ENCODE measurements at places on chromosomes 3 and 15.

- no peak for DNase-seq
These were observed 533.0 kb upstream of the SEMA6D start for GRCh38 chr15:47184003-47184907.

- DNase-seq = no peak
These were observed 224.8 kb upstream of the BHLHE40 start for GRCh38 chr3:4754180-4755086.

- no peak for DNase-seq
These were observed 4.0 kb downstream of the SOX2 start for GRCh38 chr3:181715571-181716340.

GRCh38 chr15:99187936-99188335, 61.4 kb downstream of the TTC23 start:
- no peak for DNase-seq

GRCh38 chr3:137763594-137763938, 549 bp upstream of the SOX14 start:
- no peak for DNase-seq

DNA sequence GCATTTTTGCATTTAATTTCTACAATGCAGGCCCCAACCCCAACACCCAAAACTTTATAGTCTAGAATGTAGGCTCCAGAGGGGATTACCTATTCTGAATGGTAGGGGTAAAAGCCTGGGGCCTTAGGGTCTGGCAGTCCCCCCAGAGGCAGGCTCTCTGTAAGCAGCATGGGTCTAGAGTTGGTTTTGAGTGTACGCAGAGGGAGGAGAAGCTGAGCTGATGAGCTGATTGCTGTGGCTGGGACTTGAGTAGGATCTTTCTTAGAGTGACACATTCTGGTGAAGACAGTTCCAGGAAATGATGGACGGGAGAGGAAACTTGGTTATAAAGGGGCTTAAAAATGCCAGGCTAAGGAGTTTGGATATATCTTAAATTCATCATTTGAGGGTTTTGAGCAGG, 2.1 kb downstream of the LPP start:
- DNase-seq = no peak

DNA sequence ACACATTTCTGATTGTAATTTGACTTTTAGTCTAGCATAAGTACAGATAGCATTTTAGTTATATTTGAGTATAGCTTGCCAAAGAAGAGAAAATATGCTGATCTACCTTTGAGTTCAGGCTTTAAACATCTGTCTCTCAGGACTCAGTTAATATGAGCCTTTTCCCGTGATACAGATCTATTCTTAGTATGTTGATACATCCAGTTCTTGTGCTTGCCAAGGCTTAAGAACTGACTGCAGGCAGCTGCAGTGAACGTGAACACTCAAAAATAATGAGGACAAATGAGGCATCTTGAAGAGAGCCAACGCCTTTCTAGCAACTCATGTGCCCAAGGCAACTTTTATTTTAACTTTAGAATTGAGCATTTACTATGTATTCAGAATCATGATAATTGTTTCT, 325.5 kb downstream of the SI start:
- DNase-seq = no peak

DNA sequence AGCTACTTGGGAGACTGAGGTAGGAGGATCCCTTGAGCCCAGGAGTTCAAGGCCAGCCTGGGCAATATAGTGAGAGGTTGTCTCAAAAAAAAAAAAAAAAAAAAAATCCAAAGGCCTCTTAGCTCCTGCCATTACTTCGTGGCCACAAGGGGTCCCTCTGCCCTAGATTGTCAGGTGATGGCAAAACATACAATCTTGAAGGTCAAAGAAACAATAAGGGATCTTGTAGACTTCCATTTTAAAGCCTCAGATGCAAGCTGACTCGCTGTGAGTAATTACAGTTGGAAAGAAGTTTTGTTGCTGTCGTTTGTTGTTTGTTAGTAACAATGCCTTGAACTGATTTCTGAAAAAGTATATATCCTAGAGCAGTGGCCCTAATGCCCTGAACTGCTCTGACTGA, 55.9 kb upstream of the PLCL2 start:
- no peak for DNase-seq

DNA sequence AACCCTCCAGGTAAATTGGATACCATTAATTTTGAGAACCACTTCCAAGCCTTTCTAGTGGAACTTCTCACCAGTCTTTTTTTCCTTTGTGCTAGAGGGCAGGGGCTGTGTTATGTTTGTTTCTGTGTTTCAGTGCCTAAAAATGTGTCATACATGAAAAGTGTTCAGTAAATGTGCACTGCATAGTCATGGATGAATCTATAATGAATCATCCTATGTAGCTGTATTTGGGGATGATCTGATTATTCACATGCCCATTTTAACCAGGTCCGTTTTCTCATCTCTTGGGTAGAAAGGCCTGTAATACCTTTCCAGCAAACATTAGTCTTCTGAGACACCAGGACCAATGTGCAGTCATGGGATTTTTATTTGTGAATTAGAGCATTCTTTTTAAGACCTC, 583.0 kb upstream of the GOLIM4 start:
- no peak for DNase-seq

DNA sequence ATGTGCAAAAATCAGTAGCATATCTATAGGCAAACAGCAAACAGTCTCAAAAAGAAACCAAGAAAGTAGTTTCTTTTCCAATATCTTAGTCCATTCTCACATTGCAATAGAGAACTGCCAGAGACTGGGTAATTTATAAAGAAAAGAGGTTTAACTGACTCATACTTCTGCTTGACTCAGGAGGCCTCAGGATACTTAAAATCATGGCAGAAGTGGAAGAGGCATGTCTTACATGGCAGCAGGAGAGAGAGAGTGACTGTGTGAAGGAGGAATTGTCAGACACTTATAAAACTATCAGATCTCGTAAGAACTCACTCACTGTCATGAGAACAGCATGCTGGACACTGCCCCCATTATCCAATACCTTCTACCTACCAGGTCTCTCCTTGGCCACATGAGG, 327.9 kb upstream of the EPHA3 start:
- no peak for DNase-seq

GRCh38 chr15:23387621-23388190, 33.2 kb downstream of the GOLGA8S start:
- no peak for DNase-seq

GRCh38 chr3:127697551-127698240, 24.9 kb downstream of the ABTB1 start:
- peak; percentile 78 for DNase-seq

- no peak for DNase-seq
These were observed 42.5 kb downstream of the HERC1 start for GRCh38 chr15:63791228-63791627.

GRCh38 chr15:81336568-81336967, 12.6 kb upstream of the STARD5 start:
- no peak for DNase-seq

GRCh38 chr3:56980243-56980642, 80.2 kb upstream of the SPATA12 start:
- DNase-seq = no peak

DNA sequence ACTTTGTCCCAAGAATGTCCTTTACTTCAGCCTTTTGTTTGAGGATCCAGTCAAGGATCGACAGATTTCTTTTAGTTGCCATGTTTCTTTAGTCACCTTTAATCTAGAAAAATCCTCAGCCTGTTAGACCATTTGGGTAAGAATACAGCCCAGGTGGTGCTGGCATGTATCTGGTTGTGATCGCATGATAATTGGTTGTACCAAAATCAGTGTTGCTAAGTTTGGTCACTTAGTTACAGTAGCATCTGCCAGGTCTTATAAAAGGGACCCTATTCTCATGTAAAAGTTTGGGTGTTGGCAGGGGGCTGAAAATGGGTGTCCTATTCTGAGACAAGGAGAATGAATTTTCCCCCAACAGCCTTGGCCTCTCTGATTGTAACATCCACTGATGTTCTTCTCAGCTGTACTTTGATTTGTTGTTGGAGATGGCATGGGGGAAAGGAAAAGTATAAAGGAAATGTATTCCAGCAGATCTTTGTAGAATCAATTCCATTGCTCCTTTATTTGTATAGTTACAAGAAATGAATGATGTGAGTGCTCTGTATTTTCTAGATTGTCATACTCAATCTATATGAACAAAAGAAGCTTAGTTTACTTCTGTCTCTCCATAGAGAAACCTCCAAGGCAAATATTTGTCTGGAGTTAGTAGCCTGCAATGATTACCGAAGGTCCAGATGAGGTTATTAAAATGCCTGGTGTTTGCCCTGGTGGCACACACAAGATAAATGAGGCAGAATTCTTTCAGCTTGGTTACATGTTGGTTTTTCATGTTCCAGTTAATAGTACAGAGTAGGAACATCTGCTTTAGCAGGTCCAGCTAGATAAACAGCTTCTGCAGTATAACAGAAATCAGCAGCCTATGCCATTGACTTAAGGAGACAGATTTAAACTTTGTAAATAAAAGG, 65.7 kb downstream of the CMTM8 start:
- no peak for DNase-seq

- DNase-seq = no peak
These were observed 201.2 kb downstream of the OPA1 start for GRCh38 chr3:193794002-193794881.

GRCh38 chr15:41024131-41024530, 70.9 kb downstream of the CHAC1 start:
- no peak for DNase-seq

DNA sequence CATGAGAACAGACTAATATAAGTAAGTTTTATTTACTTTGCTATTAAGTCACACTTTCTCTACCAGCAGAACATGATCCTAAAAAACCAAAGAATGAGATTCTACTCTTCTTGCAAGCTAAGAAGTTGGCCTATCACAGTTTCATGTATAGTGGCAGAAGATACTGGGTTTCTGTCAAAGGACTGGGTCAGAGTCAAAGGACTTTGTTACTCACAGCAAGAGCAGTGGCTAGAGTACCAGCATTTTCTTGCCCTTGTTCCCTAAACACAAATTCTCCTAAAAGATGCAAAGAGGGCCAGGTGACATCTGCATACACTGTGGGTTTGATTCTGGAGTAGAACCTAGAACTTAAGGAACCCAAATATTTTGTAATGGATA, 105.2 kb downstream of the CBLB start:
- DNase-seq = no peak

- no peak for DNase-seq
These were observed 47.5 kb downstream of the ABTB1 start for GRCh38 chr3:127720161-127720823.

- no peak for DNase-seq
These were observed 686 bp upstream of the P3H2 start for GRCh38 chr3:190121383-190121782.

GRCh38 chr3:23488618-23489017, 285.5 kb downstream of the UBE2E2 start:
- no peak for DNase-seq

DNA sequence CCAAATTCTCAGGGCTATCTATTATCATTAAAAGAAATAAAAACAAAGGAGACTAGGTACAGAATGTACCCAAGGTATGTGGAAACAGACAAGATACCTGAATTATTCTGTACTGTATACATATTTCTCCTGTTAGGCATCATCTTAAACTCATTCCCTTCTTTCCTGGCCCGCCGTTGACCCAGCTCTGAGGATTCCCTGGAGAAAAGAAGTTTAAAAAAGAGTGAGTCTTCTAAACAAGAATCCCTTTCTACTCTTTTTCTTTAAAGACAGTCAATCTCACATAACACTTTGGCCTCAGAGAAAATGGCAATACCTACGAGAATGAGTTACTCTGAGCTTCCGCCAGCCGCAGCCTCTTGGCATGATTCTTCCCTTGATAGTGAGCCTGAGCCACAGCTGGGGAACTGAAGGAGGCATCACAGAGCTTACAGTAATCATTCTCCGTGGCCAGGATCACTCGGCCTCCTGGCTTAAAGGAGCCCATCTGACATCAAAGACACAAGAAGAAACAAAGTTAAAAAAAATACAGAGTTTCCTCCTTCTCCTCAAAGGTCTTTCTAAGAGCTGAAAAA, 44.2 kb downstream of the ZMAT3 start:
- DNase-seq = no peak

GRCh38 chr15:78564743-78565096, 600 bp upstream of the CHRNA5 start:
- no peak for DNase-seq

DNA sequence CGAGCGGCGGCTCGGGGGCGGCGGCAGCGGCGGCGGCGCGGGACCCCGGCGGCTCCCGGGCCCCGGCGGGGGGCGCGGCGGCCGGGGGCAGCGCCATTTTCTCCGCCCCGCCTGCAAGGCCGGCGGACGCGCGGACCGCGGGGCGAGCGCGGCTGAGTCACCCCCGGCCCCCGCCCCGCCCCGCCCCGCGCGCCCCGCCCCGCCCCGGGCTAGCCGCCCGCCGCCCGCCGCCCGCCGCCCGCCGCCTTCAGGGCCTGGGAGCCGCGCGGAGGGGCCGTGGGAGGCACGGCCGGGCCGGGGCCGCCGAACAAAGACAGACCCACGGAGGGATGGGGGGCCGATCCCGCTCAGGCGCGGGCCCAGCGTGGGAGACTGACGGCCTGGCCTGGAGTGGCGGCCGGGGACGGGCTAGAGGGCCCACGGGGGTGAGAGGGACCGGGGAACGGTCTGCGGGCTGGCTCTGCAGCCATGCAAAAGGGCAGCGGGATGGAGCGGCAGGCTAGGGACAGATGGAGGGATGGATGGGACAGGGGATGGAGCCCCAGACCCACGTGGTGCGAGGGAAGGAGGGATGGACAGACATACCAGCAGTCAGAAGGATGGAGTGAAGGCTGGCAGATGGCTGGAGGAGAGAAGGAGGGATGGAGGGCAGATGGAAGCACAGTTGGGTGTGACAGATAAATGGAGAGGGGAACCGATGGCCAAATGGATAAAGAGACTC, at the start of gene EIF4E3:
Gene EIF4E3, minus strand, starts transcription at position 132 of the 721 bp plus-strand sequence. Its CDS starts 35 bp downstream, at position 97.
- DNase-seq = no peak

- DNase-seq = no peak
These were observed 187.5 kb downstream of the MEGF11 start for GRCh38 chr15:66066005-66066404.

DNA sequence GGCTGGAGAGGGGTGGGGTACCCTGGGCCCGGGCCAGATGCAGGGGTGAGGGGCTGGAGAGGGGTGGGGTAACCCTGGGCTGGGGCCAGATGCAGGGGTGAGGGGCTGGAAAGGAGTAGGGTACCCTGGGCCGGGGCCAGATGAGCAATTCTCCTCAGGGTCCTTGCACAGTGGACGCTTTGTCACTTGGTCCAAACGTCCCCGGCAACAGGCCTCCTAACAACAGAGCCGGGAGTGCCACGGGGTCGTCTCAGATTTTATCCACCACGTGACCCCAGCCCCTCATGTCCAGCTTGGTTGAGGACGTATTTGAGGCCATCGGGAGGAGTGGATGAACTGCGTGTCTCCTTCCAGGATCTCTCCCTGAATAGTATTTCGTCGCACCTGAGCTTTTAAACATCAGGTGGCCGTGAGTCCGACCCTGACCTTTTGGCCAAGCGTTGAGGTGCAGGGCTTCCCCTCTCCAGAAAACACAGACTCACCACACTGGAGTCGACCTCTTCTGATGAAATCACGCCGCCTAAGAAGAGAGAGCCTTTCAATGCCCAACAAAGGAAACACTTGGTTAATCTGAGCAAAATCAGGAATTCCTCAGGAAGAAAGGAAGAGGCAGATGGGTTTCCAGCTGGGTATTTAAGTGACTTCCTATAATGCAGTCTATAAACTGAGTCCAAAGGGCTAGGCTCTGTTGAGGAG, 12.8 kb upstream of the LRRC15 start:
- no peak for DNase-seq

Measured in anterior cingulate cortex (tissue), 58 donors.